ENCODE measurements at places on chromosomes 4 and X.

GRCh38 chr4:82865592-82865991 lies 25.4 kb downstream of the SEC31A start:
- DNase-seq: peak; percentile 83

DNA sequence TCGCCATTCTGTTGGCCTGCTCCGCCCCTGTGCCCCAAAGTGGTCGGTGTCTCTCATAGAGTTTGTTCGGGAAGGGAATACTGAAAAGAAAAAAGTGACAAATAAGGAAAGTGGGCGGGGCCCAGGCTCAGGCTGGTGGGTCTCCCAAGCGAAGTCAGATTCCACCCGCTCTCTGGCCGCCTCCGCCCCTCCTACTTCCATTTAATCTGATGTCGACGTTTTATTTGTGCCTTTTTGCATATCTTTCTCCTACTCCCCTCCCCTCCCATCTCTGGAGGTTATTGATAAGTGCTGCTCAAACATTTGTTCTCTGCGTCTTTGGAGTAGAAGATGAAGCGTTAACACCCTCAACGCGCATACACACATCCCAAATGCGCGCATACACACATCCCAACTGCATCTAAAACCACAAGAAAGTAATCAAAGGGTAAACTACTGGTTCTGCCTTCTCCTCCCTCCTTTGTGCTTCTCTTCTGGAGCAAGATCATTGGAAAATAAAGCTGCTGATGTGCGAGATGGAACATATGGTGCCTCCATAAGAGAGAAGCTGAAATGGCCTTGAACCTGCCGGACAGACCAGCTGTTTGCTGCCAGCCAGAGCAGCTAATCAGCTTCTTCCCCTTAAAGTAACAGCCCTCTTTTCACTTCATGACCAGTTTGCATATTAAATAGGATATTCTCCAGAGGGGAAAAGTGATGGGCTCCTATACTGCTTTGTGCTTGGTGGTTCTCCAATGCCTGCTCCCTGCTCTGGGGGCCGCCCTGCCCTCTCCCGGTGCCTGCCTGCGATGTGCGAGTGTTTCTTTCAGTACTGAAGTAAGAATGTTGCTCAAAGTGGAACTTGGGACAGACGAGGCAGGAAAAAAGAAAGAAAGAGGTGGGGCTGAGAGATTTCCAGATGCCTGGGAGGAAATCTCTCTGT lies 3.1 kb downstream of the MAMLD1 start:
- peak; percentile 55 for DNase-seq

DNA sequence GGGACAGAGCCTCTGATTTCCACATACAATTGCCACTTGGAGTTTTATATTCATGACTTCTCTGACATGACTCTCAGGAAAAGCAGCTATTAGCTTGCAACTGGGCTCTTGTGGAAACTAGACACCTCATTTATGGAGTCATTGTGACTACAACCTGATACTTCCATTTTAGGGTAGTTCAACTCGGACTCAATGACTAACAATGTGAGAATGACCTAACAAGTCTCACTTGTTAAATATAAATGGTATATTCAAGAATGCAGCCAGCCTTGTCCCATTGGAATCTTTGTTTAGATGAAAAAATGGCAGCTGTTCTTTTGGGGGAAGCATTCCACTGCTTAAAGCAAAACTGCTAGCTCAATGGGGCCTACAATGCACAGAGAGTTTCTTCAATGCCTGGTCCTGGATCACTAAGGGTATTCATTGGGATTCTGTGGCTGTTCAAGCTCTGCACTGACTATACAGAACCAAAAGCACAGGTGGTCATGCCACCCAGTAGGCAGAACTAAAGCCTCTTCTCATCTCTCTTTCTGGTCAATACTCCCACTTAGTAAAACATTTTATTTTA lies 36.5 kb upstream of the GLRA3 start:
- DNase-seq: no peak

DNA sequence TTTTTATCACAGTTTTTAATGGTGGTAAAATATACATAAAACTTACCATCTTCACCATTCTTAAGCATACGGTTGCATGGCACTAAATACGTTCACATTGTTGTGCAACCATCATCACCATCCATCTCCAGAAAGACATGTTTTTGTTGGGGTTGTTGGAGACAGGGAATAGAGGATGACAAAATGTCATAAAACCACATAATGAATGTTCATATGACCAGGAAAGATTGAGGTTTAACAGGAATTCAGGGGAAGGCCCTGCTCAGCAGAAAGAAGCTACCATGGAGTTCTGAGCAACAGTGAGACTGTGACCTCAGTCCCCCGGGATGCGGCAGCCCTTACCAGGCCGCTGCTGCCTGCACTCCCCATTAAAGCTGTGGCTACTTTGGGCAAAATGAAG lies 63.9 kb upstream of the TRIM2 start:
- DNase-seq: peak; percentile 79

DNA sequence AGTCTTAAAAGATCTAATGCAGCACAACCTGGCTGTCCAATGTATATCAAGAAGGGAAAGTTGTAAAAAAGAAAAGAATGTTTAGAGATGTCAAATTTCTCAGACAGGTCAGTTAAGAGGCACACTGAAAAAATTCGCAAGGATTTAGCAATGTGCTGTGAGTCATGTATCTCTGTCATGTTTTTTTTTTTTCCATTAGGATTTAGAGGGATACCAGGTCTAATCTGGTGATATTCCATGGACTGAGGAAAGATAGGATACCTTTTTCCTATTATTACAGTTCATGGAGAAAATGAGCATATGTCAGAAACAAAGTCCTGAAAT lies 815.4 kb upstream of the PCDH10 start:
- DNase-seq: peak; percentile 62

Measured in fibroblast of upper back skin (primary cell).